ENCODE measurements at places on chromosomes 2 and 18.

GRCh38 chr18:24502667-24503523, 42.5 kb downstream of the HRH4 start:
- DNase-seq: no peak

DNA sequence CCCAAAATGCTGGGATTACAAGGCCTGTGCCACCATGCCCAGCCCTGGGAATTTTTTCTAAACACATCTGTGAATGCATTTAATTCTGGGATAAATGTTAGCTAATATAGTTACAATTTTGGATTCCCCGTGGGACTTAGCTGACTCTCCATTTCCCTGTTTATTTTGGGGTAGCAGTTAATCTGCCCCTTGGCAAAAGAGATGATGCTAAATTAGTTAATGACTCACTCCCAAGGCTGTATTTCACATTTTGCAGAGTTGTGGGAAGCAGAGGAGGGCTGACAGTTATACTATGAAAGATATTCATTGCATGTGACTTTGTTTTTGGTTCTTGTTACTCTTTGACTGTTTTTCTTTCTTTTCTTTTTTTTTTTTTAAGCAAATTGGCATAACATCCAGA, 3.2 kb downstream of the MTHFD2 start:
- no peak for DNase-seq

- DNase-seq: no peak
Observed at GRCh38 chr2:70532244-70532935, 21.2 kb downstream of the TGFA start.

DNA sequence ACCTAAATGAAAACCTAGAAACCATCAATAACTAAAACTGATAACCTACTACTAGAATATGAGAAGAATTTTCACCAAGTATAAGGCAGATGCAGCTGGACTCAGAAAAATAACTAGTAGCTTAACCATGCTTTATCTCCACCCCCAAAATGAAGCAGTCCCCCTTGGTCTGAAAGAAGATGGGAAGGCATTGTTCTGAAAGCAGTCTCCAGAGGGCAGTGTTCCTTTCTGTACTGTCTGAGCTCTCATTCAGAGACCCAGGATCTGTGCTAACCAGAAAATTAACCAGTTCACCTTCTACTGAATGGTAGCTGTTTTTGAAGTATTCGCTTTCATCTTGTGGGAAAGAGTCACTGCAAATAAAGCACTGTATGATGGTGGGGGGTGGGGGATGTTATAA, 273.0 kb downstream of the PDE11A start:
- DNase-seq: no peak

- DNase-seq: no peak
Observed at GRCh38 chr2:171763602-171764001, 76.3 kb downstream of the DYNC1I2 start.

DNA sequence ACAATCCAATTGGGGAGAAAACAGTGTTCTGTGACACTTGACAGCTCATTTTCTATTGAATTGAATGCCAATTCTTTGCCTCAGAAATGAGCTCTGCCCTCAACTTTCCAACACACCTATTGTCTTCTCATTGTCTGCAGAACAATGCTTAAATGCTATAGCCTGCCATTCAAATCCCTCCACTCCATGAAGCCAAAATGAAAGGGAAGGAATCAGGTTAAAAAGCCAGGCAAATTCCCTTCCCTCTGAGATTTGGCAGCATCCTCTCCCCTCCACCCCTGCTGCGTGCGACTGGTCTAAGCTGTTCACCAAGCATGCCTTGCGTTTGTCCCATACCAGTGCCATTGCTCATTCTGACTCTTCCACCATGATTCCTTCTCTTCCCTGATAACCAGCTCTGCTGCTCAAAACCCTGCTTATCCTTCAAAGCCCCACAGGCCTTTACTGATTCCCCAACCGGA, 32.4 kb upstream of the TMEM131 start:
- no peak for DNase-seq

- DNase-seq: no peak
Observed at GRCh38 chr2:204538182-204539018, 6.9 kb upstream of the PARD3B start.

DNA sequence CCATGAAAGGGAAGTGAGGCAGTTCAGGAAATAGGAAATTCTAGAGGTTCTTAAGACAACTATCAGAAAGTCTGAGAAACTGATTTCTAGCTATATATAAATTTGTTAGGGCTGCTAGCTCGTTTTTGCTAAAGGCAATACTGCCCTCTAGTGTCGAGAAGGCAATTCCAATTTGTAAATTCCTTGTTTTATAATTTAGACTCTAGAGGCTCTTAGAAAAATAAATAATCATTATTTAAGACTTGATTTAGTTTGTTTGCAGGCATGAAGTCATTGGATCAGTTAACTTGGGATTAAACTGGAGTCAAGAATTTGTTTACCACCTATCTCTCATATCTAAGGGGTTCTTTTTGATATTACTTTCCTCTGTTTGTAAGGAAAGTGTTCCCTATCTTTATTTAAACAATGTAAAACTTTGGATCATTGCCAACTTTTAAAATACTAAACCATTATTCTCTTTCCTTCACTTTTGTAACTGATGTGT, 66.2 kb downstream of the ACVR2A start:
- no peak for DNase-seq

- DNase-seq: no peak
Observed at GRCh38 chr2:129004485-129004884, 685.8 kb upstream of the HS6ST1 start.

DNA sequence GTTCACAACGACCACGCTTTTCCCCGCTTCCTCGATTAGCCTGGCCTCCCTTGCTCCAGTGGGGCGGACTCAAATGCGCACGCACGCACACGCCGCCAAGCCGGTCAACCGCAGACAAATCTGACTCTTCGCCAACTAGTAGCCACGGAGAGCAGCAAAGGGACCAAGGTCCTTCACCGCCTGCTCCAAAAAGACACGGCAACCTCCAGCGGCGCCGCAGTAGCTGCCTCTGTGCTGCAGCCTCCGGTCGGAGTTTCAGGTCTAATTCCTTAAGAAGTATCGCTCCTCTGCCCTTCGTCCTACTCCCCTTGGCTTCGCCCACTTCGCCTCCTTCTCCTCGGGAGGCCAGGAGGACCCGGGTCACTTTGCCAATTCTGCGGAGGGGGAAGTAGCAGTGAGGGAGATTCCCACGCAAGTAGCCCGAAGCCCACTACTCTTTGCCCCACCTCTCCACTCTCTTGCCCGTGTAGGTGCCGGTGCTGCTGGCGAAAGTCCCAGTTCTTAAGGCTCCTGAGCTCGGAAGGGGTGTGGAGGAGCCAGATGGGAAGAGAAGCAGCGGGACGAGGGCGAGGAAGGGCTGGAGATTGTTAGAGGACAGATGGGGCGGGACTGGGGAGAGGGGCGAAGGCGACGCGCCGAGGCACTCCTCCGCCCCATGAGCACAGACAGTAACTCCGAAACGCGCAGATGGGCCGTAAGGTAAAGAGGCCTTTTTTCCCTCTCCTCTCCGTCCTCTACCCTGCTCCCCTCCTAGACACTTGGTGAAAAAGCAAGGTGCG, 615 bp downstream of the AKAIN1 start:
- no peak for DNase-seq

DNA sequence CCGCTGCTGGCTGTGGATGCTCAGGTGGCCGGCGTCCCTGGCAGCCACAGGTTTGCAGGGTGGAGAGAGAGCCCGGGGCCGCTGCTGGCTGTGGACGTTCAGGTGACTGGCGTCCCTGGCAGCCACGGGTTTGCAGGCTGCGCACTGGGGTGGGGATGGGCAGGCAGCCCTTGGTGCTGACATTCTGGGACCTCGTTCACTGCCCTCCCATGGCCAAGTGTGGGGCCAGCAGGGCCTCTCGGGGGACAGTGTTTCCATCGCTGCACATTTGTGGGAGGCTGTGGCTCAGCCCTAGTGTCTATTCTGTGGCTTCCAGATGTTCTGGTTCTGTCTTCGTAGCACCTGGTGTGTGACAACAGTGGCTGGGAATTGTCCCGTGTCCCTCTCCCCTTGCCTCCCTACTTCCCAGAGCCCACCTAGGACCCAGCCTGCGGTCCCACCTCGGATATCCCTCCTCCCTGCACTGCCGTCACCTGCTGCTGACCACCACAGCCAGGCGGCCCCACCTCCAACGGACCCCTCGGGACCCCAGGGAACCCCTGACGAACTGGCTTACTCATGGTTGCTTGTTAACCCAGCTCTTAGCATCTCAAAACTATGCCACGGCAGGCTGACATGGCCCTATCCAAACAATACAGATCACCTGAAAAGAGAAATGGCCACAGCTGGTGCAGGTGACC, 915 bp downstream of the CROCC2 start:
- DNase-seq: no peak

DNA sequence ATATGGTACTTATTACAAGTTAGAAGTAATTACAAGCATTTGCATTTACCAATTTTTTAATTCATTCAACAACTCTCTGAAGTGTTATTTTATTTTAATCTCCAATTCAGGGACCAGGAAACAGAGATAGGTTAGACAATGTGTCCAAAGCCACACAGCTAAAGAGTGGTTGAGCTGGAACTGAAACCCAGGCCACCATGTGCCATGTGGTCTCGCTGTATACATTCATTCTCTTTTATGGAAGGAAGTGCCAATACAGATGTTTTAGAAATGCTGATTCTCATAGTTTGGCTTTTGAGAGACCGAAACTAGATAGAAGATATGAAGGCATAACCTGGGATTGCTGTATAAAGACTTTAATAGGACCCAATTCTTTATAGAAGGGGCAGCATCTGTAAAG, 684.6 kb upstream of the ID2 start:
- DNase-seq: no peak

DNA sequence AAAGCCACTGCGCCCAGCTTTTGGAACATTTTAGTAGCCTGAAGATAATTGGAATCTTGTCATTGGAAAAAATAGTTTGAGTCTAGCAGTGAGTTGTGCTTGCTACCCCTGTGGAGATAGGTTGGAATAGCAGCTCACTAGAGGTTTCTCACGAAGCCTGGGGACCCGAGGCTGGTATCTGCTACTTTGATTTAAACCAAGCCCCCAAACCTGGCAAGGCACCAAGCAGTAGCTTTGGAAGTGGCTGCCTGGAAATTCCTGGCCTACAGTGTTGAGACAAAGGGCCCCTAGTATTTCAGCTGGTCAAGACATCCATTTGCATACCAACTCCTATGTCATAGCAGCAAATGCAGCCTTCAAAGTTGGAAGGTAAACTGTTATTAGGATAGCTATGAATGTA, 42.1 kb downstream of the NOP58 start:
- no peak for DNase-seq

- no peak for DNase-seq
Observed at GRCh38 chr2:237210763-237211162, 125.1 kb downstream of the COPS8 start.

- DNase-seq: no peak
Observed at GRCh38 chr2:180227461-180227860, 220.4 kb upstream of the CWC22 start.

GRCh38 chr2:120237491-120237902, 14.3 kb upstream of the TMEM185B start:
- no peak for DNase-seq

GRCh38 chr18:24827501-24827900, 367.1 kb downstream of the HRH4 start:
- DNase-seq: no peak

Measured in activated T-helper 1 cell treated with anti-CD3 and anti-CD28 coated beads, Interleukin-2, amount 50 U/mL, for 16 hours (primary cell).